ENCODE measurements at places on chromosomes 3 and 15.

DNA sequence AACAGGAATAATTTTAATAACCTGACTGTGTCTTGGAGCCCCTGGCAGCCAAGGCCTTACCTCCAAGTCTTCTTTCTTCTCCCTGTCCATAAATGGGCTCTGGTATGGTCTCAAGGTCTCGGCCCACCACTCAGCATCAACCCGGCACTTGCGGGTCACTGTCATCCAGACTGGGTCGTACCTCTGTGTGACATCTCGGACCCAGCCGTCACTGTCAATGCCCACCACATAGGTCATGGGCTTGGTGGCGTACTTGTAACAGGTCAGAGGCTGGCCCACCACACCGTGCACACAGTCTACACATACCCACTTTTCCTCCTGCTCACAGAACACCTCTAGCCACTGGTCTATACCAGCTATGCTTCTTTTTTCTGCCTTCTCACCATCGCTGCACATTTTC, 20.4 kb downstream of the XPC start:
- no peak for DNase-seq

- no peak for DNase-seq
Observed at GRCh38 chr3:62703451-62704167, 171.6 kb downstream of the CADPS start.

- no peak for DNase-seq
Observed at GRCh38 chr3:63986831-63987230, 36.5 kb downstream of the PSMD6 start.

DNA sequence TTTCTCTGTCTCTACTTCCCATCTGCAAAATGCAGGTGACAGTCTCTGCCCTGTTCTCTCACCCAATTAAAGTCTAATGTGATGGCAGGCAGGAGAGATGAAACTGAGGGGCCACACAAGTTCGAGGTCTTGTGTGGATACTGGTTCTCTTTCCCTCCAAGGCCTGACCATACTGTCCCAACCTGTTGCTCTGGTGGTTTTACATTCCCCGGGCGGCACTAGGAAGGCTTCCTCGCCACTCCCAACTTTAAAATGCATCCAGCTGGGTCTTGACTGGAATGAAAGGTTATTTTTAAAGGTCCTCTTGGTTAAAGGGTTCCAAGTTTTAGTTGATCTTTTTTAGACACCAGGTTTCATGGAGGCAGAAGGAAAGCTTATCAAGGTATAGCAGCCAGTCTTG, 37.2 kb downstream of the WHAMM start:
- DNase-seq = no peak

- no peak for DNase-seq
Observed at GRCh38 chr3:172630316-172630715, 80.6 kb downstream of the NCEH1 start.

GRCh38 chr3:161305095-161305991, 66.0 kb downstream of the SPTSSB start:
- DNase-seq = no peak

GRCh38 chr15:47437491-47437890, 279.8 kb upstream of the SEMA6D start:
- no peak for DNase-seq

GRCh38 chr3:186998937-186999368, 68.6 kb downstream of the ST6GAL1 start:
- no peak for DNase-seq

DNA sequence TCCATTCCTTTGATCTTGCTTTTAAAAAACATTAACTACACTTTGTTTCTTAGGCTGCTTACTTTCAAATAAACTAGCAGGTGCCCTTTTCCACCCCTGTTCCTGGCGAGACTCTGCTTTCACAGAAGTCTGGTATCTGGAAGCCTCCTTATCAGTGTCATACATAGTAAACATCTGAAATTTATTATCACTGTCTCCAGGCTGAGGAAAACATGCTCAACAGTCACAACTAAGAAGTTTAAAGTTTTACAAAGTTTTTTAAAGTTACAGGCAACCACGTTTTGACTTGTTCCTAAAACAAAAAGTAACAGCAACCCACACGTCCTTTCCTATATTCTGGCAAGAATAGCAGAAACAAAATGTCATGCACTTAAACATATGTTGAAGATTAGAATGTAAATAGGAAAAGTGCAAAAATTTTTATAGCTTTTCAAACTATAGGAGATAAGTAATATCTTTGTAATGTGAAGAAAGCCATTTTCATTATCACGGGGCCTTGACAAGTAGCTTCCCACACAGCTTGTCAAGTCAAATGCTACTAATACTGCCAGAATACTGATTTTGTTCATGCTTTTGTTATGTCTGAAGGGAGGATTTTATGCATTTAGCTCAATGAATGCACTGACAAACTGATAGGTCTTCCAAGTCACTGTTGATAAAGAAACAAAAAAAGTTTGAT, 275.2 kb upstream of the KCNMB2 start:
- DNase-seq = no peak

DNA sequence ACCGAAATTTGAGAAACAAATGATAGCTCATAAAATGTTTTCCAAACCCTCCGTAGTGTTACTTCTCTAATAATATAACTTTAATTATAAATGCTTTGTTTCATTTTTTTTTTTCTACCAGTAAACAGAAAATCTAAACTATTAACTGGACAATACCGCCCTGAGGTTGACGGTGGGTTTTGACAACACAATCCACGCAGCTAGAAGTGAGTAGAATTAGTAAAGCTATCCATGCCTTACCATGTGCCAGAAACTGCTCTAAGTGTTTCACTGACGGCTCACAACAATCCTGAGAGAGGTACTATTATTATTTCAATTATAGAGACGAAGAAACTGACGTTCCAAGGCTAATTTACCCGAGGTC, 410 bp downstream of the NDUFAF1 start:
- no peak for DNase-seq

DNA sequence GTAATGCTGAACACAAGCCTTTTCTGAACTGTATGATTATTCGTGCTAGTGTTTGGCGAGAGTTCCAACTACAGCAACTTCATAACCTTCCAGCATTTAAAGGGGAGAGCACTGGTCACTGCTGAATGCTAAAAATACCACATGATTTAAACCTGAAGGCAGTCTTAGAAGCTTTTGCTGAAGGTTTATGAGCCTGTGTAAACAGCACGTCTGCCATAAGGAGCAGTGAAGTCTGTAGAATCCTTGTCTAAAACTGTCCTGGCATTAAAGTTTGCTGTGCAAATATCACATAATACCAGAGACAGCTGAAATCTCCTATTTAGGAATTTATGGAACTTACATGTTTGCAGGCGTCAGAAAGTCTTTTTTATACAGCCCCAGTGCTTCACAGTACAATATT, 5.9 kb downstream of the SATB1 start:
- DNase-seq = no peak

DNA sequence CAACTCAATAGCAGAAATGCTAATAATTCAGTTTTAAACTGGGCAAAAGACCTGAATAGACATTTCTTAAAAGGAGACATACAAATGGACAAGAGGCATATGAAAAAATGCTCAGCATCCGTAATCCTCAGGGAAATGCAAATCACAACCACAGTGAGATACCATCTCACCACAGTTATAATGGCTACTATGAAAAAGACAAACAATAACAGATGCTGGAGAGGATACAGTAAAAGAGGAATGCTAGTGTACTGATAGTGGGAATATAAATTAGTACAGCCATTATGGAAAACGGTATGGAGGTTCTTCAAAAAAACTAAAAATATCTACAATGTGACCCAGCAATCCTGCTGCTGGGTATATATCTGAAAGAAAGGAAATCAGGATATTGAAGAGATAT, 367.2 kb downstream of the FHIT start:
- no peak for DNase-seq

DNA sequence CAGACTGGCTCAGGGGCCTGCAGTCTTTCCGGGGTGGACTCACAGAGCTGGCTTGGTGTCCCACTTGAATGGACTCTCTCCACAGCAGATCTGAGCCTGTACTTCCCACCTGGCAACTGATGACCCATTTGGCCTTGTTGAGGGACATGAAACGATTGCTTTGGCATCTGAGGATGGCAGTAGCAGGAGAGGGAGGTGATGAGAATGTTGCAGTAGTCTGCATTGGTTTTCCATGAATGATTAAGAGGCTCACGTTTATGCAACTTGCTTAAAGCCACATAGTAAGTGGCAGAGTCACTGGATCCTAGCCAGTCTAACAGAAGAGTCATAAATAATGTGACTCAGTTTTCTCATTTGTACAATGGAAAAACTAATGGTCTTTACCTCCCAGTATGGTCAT, 21.9 kb downstream of the IL20RB start:
- no peak for DNase-seq

DNA sequence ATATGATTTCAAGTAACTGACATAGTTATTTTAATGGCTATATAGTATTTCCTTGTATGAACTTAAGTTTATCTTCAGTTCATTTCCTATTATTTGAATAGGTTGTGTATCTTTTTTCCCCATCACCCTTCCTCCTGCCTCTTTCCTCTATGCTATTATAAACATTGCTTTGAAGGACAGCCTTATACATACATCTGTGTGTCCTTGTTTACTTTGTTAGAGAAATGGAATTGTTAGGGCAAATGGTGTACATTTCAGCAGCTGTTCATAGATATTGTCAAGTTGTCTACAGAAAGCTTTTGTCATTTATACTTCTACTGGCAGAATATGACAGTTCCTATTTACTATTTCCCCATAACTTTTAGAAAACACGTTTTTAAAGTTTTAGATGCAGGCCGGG, 18.4 kb downstream of the AKAP13 start:
- no peak for DNase-seq

DNA sequence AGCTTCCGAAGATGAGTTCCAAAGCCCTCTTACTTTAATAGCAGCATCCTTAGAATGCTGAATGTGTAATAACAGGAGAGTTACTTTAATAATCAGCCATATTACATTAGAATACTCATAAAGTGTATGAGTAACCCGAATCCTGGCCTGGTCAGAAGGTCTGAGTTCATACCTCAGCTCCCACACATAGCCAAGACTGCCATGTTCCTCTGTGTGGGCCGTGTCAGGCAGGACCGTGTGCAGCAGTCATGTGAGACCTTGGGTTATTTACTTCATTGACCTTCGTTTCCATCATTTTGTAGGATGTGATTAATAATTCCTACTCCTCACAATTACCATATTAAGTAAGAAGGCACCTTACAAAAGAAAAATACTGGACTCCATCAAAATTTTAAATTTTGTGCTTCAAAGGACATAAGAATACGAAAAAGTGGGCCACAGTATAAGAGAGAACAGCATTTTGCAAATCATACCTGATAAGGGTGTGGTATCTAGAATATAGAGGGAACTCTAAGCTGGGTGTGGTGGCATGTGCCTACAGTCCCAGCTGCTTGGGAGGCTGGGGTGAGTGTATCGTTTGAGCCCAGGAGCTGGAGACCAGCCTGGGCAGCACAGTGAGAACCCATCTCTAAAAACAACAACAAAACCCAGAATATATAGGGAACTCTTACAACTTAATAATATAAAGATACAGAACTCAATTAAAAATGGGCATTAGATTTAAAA, 163.4 kb downstream of the ATG7 start:
- DNase-seq = no peak

- DNase-seq = no peak
Observed at GRCh38 chr3:41431386-41431785, 232.1 kb downstream of the CTNNB1 start.

GRCh38 chr15:67124911-67125588, 59.6 kb downstream of the SMAD3 start:
- no peak for DNase-seq

GRCh38 chr3:123072152-123072551, 5.3 kb downstream of the PDIA5 start:
- no peak for DNase-seq

DNA sequence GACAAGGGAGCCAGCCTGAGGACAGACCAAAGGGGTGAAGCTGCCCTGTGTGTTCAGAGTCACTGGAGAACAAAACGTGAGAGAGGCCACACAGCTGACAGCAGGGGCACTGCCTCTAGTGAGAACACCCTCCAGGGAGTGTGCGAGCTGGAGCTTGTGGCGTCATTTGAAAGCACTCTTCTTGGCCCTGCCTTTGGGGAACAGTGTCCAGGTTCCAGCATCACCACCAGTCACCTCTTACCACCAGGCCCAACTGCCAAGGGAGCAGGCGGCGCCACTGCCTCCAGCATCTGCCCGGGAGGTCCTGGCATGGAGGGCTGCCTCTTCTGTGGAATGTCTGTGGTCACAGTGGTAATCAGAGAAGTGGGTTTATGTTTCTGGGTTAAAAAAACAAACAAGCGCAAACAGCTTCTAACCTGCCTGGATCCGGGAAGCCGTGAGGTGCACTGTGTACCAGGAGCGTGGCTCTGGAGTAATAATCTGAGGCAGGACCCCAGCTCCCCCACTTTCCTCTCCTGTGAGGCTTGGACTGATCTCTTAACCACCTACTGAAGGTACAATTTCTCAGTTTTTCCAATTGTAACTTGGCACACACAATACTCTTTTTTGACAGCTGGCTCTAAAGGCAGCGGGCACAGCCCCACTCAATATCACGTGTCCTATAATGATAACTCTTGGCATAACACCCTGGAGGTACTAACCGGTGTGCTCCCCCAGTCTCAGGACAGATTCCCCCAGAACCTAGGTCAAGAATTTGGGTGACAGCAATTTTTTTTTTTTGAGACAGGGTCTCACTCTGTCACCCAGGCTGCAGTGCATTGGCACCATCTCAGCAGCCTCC, 32.2 kb upstream of the CDCP1 start:
- no peak for DNase-seq

DNA sequence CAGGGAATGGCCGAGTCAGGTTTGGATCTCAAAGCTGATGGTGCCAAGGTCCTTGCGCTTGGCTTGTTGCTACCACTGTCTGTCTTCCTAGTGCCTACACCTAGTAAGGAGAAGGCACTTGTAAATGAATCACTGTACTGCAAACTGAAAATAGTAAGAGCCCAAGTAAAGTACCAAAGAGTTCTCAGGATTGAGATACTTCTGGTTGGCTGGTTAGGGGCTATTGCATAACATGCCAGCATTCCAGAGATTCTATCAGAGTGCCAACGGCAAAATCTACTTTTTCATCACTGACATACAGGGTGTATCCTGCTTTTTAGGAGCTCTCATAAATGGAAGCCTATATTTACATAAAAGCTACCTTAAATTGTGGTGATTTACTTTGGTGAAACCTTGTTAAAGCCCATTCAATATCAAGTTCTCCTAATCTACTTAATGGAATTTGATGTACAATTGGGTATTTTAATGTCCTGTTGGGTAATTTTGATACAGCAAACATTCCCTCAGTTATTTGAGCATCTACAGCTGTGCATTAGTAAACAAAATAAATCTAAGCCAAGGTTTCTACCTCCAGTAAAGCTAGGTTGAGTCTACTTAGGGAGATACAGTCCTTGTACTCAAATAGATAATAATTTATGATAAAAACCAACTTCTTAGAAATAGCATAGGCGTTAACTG, 30.7 kb upstream of the CHD2 start:
- DNase-seq = no peak
